ENCODE measurements at places on chromosomes 6 and 20. TPM values are rescaled to one million over a fixed set of nuclear protein-coding genes. Genes with fewer than 3 reads are reported as not detected.
A peak's percentile ranks its signal among the peaks of the same experiment; 100 is the strongest.

GRM4 gene
- total RNA-seq, result not detected

HSPA1L gene
- total RNA-seq, result 1.0 TPM

DNA sequence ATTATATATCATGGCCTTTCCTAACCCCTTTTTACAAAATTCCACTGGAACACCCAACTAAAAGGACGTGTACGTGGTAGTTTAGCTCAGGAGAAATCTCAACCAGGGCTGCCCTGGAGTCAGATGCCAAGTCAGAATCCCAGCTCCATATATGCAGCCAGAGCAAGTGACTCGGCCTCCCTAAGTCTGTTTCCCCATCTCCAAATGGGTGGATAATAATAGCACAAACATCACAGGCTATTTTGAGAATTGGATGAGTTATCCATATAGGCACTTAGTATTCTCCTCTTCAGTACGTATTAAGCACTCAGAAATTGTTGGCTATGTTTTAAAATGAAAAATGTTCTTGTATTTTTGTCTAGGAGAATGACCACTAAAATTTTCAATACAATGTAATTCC lies 481.5 kb downstream of the CD109 start:
- no peak for DNase-seq

GRCh38 chr20:53517146-53517545 lies 76.5 kb downstream of the ZNF217 start:
- DNase-seq, result no peak

DNA sequence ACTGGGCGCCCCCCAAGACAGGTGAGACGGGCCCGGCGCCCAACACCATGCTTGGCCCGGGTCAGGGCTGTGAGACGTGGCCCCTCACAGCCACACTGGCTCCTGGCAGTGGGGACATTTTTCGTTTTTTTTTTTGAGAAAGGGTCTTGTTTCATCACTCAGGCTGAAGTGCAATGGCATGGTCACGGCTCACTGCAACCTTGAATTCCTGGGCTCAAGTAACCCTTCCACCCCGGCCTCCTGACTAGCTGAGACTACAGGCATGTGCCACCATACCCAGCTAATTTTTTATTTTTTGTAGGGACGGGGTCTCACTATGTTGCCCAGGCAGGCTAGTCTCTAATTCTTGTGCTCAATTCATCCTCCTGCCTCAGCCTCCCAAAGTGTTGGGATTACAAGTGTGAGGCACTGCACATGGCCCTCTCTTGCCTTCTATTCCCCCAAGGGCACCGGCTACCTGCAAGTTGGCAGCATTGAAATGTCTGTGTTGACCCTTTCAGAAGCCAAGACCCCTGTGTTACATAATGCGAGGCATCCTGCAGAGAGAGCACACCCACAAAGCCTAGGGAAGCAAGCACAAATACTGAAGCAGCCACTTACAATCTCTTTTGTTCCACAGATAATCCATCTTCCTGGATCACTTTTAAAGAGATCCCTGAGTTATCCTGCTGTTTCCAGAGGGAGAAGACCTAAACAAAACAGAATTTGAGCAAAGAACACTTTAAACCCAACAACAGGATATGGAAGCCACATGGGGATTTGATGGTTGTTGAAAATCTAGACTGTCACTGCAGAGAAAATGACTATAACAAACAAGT lies 57.5 kb upstream of the SLC4A11 start:
- no peak for DNase-seq

DNA sequence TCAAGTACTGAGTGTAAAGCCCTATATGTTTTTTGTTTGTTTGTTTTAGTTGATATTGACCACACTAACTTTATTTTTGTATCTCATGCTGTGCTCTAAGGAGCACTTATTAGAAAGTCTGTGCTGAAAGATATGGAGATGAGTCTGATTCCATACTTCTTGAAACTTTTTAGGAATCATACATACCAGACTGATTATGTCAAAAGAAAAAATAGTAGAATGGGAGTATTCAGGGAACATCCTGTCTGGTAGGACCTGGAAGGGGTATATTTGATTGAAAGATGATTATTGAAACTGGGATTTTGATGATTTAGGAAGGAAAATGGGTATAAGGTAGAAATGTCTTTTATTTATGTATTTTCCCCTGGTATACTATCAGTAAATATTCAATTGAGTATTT lies 111.4 kb downstream of the QKI start:
- DNase-seq, result no peak

GRCh38 chr6:70657706-70658105 lies 10.0 kb upstream of the SMAP1 start:
- no peak for DNase-seq

TCF21 gene
- total RNA-seq, result 1.3 TPM

KCNB1 gene
- 3.3 TPM for total RNA-seq

SPDEF gene
- total RNA-seq, result not detected

DNA sequence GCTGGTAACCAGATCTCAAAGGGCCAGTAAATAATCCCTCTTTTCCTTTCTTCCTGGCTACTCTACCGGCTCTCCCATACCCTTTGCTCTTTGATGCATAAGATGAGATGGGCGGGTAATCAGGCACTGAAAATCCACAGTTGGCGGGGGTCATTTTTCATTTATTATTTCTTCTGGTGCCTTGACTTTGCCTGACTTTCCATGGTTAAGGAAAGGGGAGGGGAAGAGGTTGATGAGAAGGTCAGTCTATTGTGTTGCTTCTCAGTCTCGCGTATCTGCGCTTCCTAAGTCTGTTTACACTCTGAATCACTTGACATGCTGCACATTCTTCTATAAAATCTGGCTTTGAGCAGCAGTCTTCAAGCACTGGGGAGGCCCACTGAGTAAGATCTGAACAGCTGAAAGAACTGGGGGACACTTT lies 121.1 kb upstream of the HDGFL1 start:
- DNase-seq, result no peak

DNA sequence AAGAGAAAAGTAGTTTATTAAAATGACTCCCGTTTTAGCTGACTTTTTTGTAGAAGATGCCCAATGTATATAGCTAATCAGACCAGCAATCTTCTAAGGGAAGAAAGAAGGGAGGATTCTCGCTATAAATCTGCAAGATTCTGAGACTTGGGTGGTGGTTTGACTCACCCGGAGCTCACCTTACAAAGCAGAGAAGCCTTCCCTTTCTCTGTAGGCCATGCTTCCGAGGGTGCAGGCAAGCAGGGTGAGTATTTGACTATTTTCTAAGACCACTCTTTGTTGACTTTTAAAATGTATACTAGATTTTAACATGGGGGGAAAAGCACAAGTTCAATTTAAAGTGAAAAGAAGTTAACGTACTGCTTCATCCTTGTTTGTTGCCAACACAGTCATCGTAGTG lies 2.7 kb downstream of the OLIG3 start:
- DNase-seq, result no peak

GRCh38 chr20:62540504-62540903 lies 64.7 kb upstream of the GATA5 start:
- no peak for DNase-seq

SAMD5 gene
- 1.6 TPM for total RNA-seq

- no peak for DNase-seq
Observed at GRCh38 chr6:168715643-168716481, 274.9 kb downstream of the SMOC2 start.

TOX2 gene
- total RNA-seq, result 1.8 TPM

- no peak for DNase-seq
Observed at GRCh38 chr20:14801591-14802325, 464.3 kb upstream of the FLRT3 start.

- no peak for DNase-seq
Observed at GRCh38 chr20:24954151-24954550, 5.1 kb downstream of the CST7 start.

SALL4 gene
- 5.9 TPM for total RNA-seq

GRCh38 chr6:135282395-135282794 lies 101.3 kb downstream of the MYB start:
- no peak for DNase-seq

TUBB1 gene
- total RNA-seq, result not detected

DNA sequence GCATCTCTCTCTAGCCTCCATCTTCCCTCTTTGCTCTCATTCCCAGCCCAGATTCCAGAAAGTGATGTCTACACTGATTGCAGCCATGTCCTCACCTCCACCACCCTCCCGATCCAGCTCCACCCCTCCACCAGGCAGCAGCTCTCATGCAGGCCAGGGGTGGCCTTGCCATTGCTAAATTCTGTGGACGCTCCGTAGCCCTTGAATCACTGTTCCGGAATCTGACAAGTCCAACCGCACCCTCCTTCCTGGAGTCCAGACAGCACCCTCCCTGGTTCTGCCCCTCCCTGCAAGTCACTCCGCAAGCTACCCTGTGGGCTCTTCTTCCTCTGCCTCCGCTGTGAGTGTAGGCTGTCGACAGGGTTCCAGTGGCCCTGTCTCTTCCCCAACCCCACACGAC lies 26.2 kb downstream of the TNXB start:
- DNase-seq, result peak; percentile 37

ATP9A gene
- total RNA-seq, result 24.6 TPM

- peak; percentile 23 for DNase-seq
Observed at GRCh38 chr6:35181933-35182612, 31.7 kb upstream of the SCUBE3 start.

SNX9 gene
- total RNA-seq, result 24.1 TPM

DNA sequence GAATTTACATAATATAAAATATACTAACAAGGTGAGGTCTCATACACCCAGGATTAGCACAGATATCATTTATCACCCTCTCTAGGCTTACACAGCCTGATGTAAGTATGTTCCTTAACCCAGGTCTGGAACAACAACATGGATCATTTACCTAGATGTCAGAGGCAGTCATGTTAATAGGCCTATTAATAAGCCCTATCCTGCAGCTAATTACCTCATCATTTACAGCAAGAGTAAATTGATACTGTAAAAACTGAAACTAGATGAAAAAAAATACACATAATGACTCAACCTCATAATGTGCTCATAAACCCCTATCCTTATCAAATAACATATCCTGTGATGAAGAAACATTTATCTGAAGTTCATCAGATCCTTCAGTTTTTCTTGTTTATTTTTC lies 334.3 kb upstream of the MANEA start:
- no peak for DNase-seq

DNA sequence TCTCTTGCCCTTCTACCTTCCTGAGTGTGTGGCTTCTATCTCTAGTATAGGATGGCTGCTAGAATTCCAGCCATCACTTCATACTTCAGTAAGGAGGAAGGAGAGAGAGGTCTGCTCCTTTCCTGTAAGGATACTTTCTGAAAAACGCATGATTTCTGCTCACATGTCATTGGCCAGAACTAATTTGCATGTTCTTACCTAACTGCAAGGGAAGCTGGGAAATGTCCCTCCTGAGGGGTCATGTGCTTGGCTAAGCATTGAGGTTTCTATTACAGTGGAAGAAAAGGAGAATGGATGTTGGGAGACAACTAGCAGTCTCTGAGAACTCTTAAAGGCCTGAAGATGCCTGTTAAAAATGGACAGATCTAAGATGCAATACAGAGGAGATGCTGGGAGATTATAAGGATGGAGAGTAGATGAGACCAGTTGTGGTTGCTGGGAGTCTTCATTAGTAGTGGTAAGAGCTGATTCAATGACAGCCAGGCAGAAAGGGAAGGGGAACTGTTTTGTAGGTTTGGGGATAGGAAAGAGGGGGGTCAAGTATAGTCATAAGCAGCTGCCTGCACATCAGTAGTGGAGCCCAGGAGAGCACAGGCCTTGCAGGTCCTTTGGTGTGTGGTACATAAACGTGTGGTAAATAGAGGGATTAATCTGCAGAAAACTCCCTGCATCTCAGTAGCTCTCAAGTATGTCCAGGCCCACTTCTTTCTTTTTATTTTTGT lies 20.2 kb downstream of the CDS2 start:
- DNase-seq, result no peak

DNA sequence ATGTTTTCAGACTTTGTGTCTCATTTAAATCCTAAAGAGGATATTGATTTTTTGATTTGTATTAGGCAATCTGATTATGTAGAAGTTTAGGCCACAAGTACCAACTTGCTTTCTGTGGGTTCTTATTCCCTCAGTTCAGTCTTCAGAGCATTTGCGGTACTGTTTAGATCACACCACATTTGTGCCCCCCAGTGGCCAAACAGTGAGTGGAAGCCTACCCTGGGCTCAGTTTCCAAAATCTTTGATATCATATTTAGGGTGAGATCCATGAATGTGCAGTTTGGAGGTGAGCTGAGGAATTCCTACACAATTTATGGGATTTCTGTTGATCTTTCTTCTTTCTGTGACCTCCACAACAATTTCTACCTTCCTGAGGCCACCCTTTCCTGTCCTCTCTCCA lies 92.3 kb upstream of the FUT9 start:
- DNase-seq, result no peak

DNA sequence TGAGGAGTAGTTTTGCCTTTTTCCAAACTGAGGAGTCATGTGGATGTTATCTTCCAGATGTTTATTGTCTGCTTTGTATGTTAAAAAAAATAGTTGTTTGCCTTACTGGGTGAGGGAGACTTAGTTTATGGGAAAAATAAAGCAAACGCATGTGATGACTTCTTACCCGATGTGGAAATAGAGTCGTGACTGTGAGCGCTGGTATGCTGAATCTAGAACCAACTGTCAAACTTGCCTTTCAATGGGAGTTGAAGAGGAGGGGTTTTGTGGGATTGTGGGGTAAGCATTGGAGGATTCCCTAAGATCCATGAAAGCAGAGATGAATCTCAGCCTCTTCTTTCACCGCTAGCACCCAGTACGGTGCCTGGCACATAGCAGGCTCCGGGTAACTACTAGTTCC lies 5.3 kb downstream of the DCBLD1 start:
- DNase-seq, result no peak

GRCh38 chr6:86107985-86108384 lies 465.3 kb upstream of the SYNCRIP start:
- no peak for DNase-seq

GRCh38 chr6:6612308-6612707 lies 23.8 kb downstream of the LY86 start:
- DNase-seq, result no peak

LST1 gene
- total RNA-seq, result 6.9 TPM

EEF1A2 gene
- total RNA-seq, result 21.0 TPM

Measured in body of pancreas (tissue), 4 donors.